D721Med (cell line): ENCODE measurements at places on chromosomes 16 and 17.

DNA sequence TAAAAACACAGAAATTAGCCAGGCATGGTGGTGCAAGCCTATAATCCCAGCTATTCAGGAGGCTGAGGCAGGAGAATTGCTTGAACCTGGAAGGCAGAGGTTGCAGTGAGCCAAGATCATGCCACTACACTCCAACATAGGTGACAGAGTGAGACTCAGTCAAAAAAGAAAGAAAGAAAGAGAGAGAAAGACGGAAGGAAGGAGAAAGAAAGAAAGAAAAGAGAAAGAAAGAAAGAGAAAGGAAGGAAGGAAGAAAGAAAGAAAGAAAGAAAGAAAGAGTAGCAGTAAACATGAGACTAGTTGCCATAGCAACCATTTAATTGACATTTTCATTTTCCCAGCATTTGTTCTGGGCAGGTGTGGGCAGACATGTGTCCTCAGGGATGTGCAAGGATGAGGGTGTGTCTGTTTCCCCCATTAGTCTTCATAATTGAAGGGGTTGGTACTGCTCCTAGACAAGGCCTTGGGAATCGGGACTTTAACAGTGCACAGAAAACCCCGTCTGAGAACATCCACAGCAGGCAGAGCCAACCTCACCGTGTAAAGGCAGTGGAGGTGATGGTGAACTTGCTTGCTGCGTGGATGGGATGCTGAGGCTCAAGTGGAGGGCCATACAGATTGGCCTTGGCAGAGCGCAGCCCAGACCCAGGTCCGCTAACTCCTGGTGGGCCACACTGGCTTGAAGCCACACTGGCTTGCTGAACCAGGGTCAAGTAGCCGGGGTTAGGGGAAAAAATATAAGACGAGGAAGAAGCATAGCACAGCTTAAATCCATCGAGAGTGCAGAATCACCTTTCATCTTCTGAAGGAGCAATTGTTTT, 35.2 kb upstream of the KIFC3 start:
- no peak for DNase-seq

- DNase-seq, result no peak
These were observed 154.2 kb downstream of the MRM1 start for GRCh38 chr17:36755586-36755985.

DNA sequence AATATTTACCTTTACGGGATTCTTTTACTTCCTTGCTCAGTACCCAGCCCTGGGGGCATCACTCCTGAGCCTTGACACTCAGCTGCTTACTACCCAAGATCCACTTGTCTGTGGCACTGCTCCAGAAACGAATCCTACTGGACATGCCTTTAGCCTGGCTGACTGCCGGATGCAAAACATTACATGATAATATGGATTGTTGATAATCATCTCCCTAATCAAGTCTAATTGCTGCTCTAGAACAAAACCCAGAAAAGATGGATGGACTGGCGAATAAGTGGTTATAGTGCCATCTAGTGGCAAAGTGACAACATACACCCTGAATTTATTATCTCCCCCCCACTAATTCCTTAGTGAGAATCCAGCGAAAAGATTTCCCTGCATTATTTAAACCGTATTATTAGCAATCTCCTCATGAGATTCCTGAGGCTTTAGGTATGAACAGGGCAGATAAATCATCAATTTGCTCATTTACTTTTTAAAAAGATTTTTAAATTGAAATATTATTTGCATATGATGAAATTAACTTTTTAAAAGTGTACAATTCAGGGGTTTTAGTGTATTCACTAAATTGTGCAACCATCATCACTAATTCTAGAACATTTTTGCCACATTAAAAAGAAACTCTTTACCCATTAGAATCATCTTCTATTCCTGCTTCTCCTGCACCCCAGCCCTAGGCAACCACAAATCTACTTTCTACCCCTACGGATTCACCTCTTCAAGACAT, 61.6 kb downstream of the RGS9 start:
- DNase-seq, result peak; percentile 74

- DNase-seq, result no peak
These were observed 2.1 kb downstream of the SPAG9 start for GRCh38 chr17:51118330-51119195.

DNA sequence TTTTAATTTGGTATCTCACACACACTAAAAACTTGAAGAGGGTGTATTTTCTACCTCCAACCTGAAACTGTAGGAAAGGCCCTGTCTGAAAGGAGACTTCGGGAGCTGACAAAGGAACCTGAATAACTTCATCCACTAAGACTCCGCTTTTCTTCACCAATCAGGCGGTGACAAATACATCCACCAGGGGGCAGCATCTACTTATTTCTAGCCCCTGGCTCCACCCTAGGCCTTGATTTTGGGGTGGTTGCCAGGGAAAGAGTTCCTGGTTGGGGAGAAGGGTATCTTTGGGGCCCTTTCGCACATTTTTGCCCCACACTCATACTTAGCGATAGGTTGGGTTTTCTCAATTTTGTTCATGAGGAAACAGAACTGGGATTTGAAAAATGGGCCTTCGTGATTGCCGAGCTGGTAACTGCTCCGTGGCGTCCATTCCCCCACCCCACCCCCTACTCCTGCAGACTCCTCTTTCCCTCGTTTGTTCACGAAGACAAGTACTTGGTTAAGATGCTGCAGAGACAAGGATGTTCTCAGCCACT, 4.8 kb upstream of the ARL4D start:
- peak; percentile 64 for DNase-seq

- DNase-seq, result no peak
These were observed 4.7 kb downstream of the DYNC1LI2 start for GRCh38 chr16:66746682-66747081.

DNA sequence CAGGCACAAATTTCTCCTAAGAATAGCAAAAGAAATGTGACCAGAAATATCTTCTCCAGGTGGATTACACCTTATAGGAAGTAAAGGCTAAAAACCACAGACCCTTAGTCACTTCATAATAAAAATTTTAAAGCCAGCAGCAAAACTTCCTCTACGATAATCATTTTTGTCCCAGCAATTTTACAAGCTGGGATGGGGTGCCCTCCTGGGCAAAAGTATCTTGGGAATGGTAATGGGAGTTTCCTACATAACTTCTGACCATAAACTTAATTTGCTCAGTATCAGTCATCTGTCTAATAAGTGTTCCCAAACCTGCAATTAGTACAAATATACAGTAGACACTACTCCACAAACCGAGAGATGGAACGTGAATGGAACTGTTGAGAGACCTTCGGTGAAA, 3.0 kb downstream of the PHF12 start:
- no peak for DNase-seq

- no peak for DNase-seq
These were observed 13.2 kb upstream of the AURKB start for GRCh38 chr17:8223356-8224126.

GRCh38 chr16:69532641-69533455, 32.9 kb upstream of the NFAT5 start:
- no peak for DNase-seq

GRCh38 chr17:11493936-11494335, 104.3 kb upstream of the DNAH9 start:
- DNase-seq, result peak; percentile 49

DNA sequence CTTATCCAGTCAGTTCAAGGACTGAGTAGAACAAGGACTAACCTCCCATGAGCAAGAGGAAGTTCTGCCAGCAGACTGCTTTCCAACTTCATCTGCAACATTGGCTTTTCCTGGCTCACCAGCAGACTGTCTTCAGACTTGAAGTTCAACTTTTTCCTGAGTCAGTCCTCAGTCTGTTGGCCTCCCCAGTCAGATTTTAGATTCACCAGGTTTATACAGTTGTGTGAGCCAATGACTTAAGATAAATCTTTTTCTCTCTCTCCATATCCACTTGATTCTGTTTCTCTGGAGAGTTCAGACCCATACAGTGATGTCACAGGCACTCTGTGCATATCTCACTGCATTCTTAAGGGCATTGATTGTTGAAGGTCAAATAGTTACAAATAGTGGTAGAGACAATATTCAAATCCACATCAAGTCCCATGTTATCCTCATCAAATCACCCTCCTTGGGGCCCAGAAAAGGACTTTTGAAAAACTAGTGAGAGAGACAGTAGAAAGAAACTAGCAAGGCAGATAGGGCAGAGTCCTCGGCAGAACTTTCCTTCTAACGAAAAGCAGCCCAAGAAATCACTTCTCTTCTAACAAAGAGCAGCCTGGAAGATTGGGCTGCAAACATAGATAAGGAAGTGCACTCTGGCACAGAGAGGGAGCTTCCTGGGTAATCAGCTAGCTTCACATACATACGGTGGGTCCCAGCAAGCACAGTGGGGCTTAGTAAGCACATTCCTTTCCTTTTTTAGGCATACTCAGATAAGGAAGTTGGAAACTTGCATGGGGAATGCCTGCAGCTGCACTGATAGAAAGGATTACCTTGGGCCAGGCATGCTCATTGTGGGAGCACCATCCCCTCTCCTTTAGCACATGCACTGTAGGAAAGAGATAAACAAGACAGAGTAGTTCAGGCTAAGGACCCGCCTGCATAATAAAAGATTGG, 132.3 kb upstream of the FAM20A start:
- DNase-seq, result no peak

GRCh38 chr17:61284174-61284573, 115.5 kb upstream of the TBX2 start:
- no peak for DNase-seq

DNA sequence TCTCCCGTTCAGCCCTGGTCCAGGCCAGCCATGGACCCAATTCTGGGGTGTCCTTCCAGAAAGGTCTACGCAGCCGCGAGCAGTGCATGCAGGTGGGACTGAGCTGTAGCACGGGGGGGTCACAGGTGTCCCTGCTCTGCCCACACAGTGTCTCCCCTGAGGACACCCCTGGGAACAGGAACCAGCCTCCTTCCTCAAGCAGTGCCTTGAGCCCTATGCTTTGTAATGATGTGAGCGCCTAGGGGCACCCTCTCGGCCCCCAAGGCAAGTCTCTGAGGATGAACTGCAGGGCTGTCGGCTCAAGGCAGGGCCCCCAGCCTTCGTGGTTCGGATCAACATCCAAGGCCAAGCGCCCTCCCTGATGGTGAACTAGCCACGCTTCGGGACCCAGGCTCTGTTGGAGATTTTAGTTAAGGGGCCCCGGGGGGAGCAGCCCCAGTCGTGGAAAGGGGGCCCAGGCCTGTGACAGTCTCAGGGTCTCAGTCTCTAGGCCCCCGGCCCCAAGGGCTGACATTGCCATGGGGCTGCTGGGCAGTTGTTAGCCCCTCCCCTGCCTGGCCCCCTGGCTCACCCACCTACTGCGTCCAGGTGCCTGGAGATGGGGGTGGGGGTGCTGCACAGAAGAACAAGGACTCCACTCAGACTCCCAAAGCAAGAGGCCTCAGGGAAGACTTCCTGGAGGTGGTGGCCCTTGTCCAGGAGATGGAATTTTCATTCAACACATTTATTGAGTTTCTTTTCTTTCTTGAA, 2.3 kb downstream of the IL17C start:
- DNase-seq, result no peak

- no peak for DNase-seq
These were observed 3.3 kb downstream of the SMIM22 start for GRCh38 chr16:4798456-4798855.

DNA sequence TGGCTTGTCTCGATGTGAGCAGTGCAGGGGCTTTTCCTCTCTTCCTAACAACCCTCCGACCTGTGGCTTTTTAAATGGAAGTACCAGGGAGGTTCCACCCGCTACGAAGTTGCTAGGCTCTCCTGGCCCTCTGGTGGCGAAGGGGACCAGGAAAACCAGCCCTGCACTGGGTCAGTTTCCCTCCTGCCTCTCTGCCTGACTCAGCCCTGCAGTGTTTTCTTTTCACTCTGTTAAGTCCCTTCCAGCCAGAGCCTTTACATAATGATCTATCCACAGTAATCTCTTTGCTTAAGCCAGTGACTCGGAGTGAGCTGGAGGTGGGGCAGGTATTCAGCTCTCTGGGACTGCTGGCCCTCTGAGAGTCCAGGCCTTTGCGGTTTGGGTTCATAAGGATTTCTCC, 331.3 kb upstream of the EEF2KMT start:
- DNase-seq, result no peak

GRCh38 chr17:33214996-33215395, 78.1 kb downstream of the ASIC2 start:
- DNase-seq, result no peak

DNA sequence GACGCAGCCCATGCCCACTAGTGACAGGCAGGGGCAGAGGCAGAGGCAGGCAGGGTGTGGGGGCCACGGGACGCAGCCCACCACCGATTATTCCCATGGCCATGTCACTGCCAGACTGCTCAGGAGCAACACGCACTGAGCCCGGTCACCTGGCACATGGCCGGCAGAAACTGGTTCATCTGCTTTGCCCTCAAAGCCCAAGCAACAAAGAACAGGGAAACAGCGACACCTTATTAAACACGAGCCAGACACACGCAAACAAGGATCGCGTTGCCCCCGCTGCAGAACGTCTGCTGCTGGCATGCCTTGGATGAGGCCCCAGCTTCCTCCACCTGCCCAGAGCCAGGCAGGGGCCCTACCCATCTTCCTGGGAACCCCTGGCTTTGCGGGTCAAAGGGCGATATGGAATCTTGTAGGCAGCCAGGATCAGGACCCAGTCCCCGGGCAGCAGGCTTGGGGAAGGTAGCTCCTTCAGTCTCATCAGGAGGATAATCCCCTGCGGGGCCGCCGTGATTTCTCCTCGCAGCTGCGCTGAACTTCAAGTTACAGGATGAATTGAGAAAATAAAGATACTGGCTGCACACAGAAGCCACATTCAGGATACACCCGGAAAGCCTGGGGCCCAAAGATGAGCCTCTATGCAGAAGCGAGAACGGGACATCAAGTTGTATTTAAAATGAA, 4.8 kb downstream of the TBC1D16 start:
- DNase-seq, result peak; percentile 77

GRCh38 chr16:55480228-55480655, 1.2 kb downstream of the MMP2 start:
- DNase-seq, result no peak

- DNase-seq, result no peak
These were observed 6.4 kb downstream of the CUEDC1 start for GRCh38 chr17:57948555-57949420.

DNA sequence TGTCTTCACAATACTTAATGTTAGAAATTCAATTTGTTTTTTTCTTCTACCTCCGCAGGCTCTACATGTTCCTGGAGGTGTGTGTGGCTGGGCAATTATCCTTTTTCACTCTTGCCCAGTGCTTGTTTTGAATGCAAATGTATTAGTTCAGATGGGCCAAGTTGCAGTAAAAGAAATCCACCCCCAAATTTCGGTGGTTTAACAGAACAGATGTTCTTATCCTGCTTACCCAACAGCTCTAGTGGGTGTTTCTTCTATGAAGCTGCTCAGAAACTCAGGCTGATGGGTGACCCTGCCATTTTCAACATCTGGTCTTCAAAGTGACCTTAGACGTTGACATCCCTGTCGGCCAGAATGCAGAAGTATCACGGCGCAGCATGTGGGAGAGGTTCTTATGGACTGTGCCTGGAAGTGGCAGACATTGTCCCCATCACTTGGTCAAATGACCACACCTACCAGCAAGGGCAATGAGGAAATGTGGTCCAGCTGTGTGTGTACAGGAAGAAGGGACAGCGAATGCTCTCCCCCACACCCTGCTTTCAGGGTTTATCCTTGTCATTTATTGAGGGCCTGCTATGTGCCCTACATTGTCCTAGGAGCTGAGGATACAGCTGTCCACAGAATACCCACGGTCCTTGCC, 157.3 kb downstream of the CDH13 start:
- no peak for DNase-seq
